ENCODE measurements at places on chromosomes 11 and 22. TPM values are rescaled to one million over a fixed set of nuclear protein-coding genes. Genes with fewer than 3 reads are reported as not detected.

The LGALS12 gene
- not detected for polyA plus RNA-seq

The B3GAT1 gene
- polyA plus RNA-seq = not detected

The TMEM151A gene
- polyA plus RNA-seq = 1.8 TPM

The KCNQ1OT1 gene
- 0.03 TPM for polyA plus RNA-seq

The WNT11 gene
- 0.36 TPM for polyA plus RNA-seq

The C11orf16 gene
- polyA plus RNA-seq = not detected

The TRPM5 gene
- polyA plus RNA-seq = not detected

The CALCA gene
- not detected for polyA plus RNA-seq

Data from A549 (cell line).